ENCODE measurements at places on chromosomes 2 and 18.

GRCh38 chr2:86491088-86491487, 49.9 kb downstream of the KDM3A start:
- no peak for DNase-seq

GRCh38 chr2:217360781-217361482, 501.1 kb upstream of the TNP1 start:
- DNase-seq = no peak

DNA sequence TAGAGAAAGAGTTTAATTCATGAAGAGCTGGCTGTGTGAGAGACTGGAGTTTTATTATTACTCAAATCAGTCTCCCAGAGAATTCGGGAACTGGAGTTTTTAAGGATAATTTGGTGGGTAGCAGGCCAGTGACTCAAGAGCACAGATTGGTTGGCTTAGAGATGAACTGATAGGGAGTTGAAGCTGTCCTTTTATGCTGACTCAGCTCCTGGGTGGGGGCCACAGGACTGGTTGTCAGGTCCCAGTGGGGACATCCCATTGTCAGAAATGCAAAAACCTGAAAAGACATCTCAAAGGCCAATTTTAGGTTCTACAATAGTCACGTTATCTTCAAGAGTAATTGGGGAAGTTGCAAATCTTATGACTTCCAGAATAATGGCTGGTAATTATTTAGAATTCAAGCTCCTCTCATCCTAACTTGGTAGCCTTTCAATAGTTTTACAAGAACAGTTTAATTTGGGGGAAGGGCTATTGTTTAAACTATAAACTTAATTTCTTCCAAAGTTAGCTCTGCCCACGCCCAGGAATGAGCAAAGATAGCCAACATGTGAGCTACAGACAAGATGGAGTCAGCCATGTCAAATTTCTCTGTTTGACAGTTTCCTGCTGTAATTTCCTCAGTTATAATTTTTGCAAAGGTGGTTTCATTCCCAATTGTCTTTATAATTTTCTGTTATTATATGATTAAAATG, 149.4 kb upstream of the SLC39A10 start:
- DNase-seq = no peak

- no peak for DNase-seq
Observed at GRCh38 chr2:96139181-96139758, 968 bp upstream of the ASTL start.
